ENCODE measurements at places on chromosomes 5 and 9.

- DNase-seq = no peak
These were observed 91.2 kb downstream of the IRX2 start for GRCh38 chr5:2660315-2660714.

DNA sequence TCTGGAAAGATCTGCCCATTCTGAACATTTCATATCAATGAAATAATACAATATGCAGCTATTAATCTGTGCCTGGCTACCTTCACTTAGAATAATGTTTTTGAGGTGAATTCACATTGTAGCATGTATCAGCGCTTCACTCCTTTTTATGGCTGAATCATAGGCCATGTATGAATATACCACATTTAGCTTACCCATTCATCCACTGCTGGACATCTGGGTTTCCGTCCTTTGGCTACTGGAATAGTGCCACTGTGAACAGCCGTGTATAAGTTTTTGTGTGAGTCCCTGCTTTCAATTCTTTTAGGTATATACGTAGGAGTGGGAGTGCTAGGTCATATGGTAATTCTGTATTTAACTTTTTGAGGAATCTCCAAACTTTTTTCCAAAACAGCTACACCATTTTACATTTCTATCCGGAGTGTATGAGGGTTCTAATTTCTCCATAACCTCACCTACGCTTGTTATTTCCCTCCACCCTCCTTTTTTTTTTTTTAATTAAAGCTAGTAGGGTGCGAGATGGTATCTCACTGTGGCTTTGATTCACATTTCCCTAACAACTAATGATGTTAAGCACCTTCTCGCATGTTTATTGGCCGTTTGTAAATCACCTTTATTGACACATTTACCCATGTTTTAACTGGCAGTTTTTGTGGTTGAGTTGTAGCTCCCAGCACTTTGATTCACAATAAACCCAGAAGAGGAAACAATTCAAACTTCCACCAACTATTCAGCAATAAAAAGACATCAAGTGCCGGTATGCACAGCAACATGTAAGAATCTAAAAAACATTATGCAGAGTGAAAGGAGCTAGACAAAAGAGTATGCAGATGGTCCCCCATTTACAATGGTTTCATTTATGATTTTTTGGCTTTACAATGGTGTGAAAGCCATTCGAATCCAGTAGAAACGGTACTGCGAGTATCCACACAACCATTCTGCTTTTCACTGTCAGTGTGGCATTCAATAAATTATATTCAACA lies 8.1 kb downstream of the SEMA4D start:
- DNase-seq = no peak

- no peak for DNase-seq
These were observed 491.9 kb downstream of the PDE4D start for GRCh38 chr5:59401637-59402036.

GRCh38 chr5:153546566-153546965 lies 56.1 kb downstream of the GRIA1 start:
- DNase-seq = no peak

- peak; percentile 37 for DNase-seq
These were observed 6.8 kb downstream of the RALGDS start for GRCh38 chr9:133113949-133114885.

GRCh38 chr5:167245868-167246267 lies 1045.6 kb upstream of the WWC1 start:
- no peak for DNase-seq

DNA sequence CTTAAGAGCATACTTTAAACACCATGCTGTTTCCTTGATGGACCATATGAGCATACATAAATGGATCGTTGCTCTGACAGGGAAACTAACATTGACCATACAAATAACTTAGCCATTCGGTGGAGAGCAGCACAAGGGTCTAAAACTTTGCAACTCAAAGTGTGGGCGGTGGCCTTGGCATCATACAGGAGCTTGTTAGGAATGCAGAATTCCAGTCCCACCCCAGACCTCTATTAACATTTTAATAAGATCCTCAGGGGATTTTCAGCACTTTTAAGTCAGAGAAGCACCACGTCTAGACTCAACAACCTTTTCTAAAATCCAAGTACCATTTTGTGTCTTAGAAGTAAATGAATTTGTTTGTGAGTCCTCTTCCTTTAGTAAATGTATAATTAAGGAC lies 260.9 kb downstream of the EBF1 start:
- DNase-seq = no peak

DNA sequence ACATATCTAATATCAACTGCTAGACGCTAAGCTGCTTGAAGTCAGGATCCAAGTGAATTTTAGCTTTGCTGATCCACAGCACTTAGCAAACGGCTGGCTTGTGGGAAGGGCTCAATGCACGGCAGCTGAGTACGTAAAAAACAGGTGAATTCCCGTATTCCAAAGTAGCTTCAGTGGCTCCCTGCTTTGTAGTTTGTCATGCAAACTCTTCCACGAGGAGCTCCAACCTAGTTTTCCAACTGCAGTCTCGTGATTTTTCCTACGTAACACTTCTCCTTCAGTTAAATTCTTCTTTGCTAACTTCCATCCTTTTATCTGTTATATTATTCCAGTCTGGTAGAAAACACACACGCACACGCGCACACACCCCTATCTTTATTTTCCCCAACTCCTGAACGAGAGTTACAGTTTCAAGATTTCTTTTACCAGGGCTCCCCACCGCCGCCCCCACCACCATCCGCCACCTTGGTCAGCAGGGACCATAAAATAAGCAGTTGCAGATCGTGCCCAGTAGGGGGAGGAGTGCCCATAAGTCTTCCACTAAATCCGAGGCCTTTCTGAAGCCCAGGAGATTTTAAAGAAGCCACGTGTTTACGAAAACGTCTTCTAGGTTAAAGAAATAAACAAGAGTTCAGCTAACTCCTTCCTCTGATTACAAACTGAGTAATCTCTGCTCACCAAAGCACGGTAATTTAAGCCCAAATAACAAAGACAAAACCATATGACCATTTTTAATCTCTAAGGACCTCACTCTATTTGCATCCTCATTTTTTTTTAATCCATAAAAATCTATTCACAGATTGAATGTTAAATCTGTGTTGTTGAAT lies 34.8 kb upstream of the TRIO start:
- no peak for DNase-seq

- no peak for DNase-seq
These were observed 456.4 kb downstream of the CDH10 start for GRCh38 chr5:24188216-24188925.

- DNase-seq = no peak
These were observed 23.1 kb upstream of the FRRS1L start for GRCh38 chr9:109190151-109190550.

DNA sequence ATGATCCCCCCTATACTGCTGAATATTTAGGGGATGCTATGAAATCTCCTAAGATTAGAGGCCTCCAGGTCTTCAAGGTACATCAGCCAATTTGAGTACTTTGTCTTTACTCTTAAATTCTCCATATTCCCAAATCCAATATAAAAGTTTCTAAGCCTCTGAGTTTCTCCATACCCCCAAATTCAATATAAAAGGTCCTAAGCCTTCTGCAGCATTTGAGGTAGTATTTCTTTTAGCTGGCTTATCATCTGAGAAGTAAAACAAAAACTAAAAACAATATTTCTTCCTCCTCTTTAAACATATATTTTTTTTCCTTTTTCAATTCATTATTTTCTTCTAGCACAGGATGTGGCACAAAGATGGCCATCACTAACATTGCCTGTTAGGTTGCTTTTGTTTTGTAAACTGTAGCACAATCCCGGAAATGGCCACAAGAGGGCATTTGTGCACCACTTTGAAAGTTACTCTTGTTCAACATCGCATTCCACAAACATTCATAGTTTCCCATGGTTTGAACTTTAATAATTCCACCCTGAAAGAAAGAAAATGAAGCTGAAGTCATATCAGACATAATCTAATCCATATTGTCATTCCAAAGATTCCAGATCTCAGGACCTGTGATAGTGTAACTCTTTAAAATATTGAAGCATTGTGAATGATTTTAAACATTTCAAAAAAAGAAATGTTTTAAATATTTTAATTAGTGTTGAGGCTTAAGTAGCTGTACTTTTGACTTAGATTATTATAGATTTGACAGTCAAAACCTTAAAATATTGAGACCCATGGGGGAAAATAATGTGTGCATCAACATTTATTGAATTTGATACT lies 21.0 kb upstream of the SCGB3A2 start:
- DNase-seq = peak; percentile 4

GRCh38 chr9:87461256-87461655 lies 36.4 kb upstream of the DAPK1 start:
- DNase-seq = no peak

DNA sequence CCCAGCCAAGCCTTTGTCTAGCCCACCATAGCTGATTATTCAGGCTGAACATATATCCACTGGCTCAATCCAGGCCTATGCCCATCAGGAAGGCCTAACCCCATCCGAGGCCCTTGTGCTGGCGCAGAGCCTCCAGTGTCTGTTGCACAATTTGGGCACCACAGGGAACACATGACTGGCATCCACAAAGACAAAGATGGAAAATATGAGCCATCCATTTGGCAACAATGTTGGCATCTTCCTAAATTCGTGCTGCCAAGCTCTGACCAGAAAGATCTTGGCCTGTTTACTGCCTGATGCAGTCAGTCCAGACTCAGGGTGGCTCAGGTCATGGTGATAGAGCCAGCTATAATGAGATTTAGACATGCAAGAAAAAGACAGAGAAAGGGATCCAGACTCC lies 233.8 kb downstream of the PIK3R1 start:
- DNase-seq = no peak

DNA sequence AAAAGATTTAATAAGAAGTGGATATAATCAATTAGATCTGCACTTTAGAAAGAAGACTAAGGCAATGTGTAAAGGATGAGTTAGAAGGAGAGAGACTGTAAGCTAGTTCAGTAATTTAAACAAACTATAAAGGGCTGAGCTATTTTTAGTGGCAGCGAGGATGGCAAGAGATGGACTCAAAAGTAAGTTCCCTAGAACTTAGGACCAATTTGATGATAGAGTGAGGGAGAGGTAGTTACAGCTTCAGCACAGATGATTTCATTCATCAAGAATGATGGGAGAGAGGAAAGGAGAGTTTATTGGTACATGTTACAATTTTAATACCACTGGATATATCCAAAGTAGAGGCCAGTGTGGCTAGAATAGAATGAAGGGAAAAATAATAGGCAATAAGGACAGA lies 19.1 kb downstream of the NADK2 start:
- no peak for DNase-seq

GRCh38 chr9:88287972-88288371 lies 100.3 kb upstream of the SPIN1 start:
- no peak for DNase-seq

DNA sequence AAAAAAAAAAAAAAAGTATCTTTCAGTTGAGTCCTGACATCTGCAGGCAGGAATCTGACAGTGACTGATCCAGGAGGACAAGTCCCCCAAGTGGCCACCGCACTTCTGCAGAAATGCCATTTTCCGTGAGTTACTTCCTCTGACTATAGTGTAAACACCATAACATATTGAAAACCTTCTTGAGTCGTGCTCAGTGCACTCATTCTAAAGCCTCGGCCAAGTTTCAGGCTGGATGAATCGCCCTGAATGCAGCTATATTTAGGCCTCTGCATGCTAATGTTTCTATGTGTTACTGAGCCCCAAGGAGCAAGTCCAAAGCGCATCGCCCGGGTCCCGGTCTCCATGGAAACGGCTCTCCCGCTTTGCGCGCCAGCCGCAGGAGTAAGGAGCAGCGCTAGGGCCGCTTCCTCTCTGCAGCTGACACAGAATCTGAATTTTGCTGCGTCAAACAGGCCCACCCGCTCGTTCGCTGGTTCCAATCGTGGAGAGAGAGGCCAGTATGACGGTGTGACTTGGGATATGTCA lies 335.4 kb downstream of the MSX2 start:
- no peak for DNase-seq

GRCh38 chr5:125551246-125551645 lies 804.8 kb upstream of the ZNF608 start:
- DNase-seq = no peak

DNA sequence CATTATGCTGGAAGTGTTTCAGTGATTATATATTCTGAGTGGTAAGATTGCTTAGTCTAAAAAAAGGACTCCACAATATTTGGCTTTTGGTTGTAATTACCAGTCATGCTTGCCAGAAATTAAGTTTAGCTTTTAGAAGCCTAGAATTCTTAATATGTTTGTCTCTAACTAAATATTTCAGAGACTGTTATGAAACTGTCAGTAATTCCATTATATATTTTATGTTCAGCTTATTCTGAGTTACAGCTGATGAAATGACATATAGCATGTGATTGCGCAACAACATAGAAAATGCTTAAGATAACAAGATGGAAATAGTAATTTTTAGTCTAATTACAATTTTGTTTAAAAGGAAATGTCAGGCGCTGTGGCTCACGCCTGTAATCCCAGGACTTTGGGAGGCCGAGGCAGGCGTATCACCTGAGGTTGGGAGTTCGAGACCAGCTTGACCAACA lies 44.2 kb downstream of the KIAA1958 start:
- DNase-seq = no peak

DNA sequence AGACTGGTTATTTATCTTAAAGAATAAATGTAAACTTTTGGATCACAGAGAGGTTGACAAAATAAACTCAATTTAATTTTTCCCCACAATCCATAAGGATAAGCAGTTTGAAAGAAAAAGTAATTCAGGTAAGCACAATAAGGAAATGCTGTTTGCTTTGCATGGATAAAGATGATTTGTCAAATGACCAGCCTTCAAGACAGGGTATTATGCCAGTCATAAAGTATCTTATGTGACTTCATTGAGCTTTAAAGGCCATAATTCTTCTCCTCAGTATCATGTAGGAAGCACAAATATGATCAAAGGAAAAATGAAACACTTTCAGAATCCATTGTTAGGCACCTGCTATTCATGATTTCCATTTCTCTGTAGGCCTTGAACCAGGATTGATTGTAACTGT lies 180.7 kb upstream of the PPP1R2B start:
- no peak for DNase-seq

DNA sequence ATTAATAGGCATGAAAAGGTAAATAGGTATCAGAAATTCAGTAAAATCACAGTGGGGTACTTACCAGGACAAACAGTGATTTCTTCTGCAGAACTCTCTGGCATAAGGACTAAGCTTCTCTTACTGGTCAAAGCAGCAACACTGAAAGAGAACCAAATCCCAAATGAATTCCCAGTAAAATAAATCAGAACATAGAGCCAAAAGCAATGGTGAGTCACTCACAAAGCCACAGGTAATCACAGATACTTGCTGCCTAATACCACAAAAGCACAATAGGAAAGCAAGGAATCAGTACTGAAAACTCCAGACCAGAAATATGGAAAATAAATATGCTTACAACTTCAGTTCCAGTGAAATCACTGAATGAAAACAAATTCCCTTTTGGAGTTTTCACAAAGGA lies 50.7 kb downstream of the UIMC1 start:
- no peak for DNase-seq
